ENCODE measurements at places on chromosomes 7 and 10.

DNA sequence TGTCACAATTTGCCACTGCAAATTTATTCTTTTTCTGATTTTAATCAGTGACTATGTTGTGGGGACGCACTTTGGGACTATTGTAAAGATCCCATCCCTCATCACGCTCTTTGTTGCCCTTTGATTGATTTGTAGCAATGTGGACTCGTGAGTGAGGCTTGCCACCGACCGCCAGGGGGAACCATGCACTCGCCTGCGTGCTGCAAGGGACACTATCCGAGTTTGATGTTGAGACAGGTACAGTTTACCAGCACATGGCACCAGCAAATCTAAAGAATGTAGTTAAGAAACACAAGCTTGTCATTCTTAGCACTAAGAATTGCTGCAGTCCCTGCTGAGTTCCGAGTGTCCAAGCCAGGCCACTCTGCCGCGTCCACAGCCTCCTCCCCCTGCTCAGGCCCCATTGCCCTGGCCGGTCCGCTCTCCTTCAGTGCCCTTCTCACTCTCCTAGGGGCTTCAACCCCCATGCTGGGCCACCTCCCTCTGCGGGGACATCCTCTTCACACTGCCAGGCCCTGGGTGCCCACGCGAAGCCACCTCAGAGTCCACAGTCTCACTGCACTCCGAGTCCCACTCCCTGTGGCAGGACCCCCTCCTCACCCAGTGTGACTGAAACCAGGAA, 2.0 kb upstream of the SFTPA2 start:
- DNase-seq: no peak

DNA sequence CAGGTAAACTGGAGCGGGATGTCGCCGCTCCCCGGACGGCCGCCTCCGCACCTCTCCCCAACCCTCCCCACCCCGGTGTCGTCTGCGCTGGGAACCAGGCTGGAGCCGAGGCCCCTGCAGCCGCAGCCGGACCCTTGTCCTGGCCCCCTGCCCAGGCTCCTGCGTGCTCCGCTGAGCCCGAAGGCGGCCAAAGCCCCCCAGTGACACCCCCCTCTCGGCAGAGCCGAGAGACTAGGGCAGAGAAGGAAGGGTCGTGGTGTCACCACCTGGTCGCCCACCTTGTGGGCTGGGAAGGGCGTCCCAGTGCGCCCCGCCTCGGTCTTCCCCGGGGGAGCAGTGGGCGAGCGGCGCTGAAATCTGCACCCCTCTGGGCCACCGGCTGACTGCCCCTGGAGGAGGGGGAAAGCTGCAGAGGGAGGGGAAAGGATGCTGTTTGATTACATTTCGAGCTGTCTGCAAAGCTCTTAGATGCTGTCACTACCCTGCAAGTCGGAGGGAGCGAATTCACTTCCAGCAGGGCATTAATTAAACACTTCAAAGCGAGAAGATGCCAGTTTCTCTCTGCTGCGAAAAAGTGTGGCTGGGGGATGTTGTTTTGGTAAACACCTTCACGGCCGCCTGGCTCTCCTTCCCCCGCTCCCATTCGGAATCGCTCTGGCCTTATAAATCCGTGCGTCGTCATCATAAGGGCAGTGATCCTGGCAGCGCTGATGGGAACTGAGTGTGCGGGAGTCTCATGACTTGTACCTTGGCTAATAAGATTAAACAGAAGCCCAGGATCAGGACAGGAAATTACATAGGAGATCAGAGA, 622 bp downstream of the DYNC1I1 start:
- DNase-seq: peak; percentile 6

- no peak for DNase-seq
Observed at GRCh38 chr10:124252097-124252715, 158.8 kb upstream of the CHST15 start.

DNA sequence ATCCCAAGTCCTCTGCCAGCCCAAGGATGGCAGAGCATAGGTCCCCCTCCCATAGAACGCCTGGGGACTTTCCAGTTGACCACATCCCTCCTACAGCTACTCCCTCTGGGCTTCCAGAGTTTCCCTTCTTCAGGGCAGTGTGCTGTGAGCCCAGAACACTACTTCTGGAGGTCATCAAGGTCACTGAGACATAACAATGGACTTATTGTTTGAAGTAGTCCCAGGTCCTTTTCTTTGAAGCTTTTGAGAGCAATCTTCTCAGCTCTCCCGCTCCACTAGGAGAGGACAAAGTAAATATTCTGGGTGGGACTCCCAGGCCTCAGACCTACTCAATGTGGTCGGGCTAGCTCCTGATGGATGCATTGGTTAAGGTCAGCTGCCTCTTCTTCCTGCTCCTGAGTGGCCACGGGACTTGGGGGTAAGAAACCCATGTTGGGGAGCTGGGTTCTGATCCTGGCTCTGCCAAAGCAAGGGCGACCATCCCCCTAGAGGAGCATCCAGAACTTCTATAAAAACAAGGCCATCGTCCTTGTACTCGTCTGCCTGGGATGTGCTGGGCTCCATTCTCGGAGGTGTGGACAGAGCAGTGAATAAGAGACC, 83.5 kb upstream of the DDC start:
- DNase-seq: no peak

GRCh38 chr7:81685270-81685868, 84.5 kb downstream of the HGF start:
- no peak for DNase-seq

DNA sequence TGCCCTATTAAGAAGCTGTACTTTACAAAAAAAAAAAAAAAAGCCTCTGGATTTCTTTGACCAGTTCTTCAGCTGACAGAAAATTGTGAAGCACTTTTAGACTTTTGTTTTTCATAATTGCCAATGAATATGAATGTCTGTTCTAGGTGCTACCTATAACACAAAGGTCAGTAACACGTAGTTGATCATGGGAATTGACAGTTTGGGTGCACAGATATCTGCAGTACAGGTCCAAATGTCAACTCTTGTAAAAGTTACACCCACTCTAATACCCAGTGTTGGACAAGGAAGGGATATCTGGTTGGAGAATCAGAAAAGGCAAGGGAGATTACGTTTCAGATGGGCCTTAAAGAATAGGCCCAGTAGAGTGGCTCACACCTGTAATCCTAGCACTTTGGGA, 1.8 kb downstream of the REEP3 start:
- no peak for DNase-seq

- DNase-seq: no peak
Observed at GRCh38 chr7:7816816-7817536, 98.6 kb upstream of the RPA3 start.

DNA sequence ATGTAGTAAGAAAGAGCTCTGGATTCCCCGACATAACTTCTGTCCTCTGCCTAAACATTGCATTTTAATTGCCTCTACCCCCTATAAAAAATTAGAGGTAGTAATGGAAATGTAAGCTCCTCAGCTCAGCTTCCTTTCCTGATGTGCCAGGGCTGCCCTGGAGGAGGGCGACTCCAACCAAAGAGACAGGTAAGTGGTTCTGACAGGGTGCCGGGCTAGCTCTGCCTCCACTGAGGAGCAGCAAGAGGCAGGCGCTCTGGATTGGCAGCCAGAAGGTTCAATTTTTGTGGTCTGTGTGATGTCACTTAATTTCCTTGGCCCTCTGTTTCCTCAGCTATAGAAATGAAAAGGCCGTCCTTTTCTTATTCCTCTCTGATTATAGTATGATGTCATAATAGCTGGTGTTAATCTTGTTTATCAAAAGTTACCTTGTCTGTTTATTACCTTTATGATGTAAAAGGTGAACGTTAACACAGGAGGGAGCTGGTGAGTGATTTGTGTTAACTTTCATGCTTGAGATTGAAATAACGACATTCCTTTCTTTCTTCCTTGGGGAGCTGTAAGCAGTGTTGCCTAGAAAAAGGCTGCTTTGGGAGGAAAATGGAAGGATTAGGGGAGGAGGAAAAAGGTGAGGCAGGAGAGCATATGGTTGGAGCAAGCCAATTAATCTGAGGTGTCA, 51.8 kb downstream of the ANLN start:
- DNase-seq: no peak

- no peak for DNase-seq
Observed at GRCh38 chr7:118298771-118299170, 74.3 kb downstream of the ANKRD7 start.

GRCh38 chr7:26583094-26583648, 281.2 kb downstream of the SKAP2 start:
- no peak for DNase-seq

GRCh38 chr7:30984359-30985107, 20.8 kb downstream of the GHRHR start:
- no peak for DNase-seq

GRCh38 chr7:140402178-140402835, 1.6 kb upstream of the RAB19 start:
- DNase-seq: no peak

DNA sequence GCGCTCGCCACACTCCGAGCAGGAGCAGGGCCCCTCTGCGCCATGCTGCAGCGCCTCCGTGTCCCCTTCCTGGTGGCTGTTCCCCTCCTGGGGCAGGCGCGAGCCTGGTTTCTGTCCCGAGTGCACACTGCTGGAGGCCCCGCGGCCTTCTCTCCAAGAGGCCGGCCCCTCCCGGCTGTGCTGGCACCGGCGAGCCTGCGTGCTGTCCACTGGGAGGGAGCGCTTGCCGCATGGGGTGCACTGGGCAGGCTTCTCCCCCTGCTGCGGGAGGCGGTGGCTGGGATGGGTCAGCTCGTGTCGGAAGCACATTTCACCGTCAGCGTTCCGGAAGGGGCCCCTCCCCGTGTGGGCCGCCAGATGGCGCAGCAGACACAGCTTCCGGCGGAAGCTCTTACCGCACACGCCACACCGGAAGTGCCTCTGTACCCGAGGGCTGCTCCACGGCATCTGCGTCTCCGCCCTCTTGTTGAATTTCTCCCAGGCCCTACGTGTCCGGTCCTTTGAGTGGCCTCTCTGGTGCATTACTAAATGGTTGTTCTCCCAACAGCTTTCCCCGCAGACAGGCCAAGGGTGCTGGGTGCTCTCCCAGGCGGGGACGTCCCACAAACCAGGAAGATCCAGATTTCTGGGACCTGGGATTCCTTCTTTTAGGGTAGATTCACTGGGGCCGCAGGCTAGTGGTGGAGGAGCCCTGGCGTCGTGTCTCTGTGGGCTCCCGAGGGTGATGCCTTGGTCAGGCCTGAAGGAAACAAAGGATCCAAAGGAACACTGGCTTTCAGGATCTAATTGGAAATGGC, 18.7 kb downstream of the ZNF786 start:
- no peak for DNase-seq

- no peak for DNase-seq
Observed at GRCh38 chr10:5033061-5033778, 29.6 kb upstream of the AKR1C2 start.

DNA sequence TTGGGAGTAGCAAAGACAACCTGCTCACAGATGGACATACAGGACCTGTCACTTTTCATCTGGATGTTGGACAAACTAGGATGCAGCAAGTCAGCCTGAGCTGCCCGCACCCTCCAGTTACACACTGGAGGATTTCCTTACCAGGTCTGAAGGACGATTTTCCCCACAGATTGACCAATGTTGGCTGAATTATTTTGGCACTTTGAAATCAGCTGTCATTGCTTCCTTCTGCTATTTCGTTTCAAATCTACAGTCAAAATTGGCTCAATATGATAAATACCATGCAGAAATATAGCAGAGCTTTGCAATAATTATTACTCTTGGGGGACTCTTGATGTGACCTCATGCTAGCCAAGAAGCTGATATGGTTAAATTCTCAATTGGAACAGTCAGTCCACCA, 2.5 kb downstream of the CLRN3 start:
- DNase-seq: no peak

GRCh38 chr10:90819911-90820310, 37.9 kb downstream of the HTR7 start:
- DNase-seq: no peak

- DNase-seq: no peak
Observed at GRCh38 chr10:1274701-1275544, 218.7 kb downstream of the WDR37 start.

- no peak for DNase-seq
Observed at GRCh38 chr10:70984986-70985722, 96.8 kb upstream of the PCBD1 start.

DNA sequence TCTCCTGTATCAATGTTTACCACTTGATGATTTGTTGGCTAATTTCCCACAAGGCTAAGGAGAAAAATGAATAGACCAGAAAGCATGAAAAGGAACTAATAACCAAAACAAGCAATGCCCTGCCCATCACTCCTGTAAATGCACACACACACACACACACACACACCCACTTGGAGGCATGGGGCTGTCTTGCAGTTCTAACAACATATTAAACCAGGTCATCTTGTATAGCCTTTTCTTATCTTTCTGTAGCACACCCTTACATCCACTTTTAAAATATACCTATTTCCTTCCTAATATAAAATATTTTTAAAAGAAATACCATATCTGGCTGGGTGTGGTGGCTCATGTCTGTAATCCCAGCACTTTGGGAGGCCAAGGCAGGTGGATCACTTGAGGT, 105.3 kb downstream of the CTTNBP2 start:
- DNase-seq: no peak

GRCh38 chr10:21069929-21070700, 173.0 kb upstream of the NEBL start:
- no peak for DNase-seq

DNA sequence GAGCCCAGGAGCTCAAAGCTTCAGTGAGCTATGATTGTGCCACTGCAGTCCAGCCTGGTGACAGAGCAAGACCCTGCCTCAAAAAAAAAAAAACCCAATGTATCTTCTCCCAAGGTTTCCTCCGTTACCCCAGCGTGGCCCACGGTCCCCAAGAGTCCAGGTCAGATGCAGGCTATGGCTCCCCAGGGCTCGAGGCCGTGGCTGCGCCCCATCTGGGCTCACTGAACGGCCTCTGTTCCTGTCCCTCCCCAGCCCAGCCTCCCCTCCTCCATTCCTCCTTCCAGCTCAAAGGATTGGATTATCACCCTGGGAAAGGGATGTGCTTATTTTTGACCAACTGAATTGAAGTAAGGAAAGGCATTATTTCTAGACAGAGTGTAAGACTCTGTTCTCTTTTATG, 31.0 kb downstream of the STK32C start:
- no peak for DNase-seq

GRCh38 chr7:123714296-123715080, 34.3 kb downstream of the WASL start:
- DNase-seq: no peak

GRCh38 chr10:112250555-112250954, 32.6 kb upstream of the TECTB start:
- no peak for DNase-seq

GRCh38 chr10:70885481-70885880, 2.9 kb downstream of the PCBD1 start:
- DNase-seq: no peak

GRCh38 chr10:3779158-3779741, 5.8 kb downstream of the KLF6 start:
- no peak for DNase-seq

DNA sequence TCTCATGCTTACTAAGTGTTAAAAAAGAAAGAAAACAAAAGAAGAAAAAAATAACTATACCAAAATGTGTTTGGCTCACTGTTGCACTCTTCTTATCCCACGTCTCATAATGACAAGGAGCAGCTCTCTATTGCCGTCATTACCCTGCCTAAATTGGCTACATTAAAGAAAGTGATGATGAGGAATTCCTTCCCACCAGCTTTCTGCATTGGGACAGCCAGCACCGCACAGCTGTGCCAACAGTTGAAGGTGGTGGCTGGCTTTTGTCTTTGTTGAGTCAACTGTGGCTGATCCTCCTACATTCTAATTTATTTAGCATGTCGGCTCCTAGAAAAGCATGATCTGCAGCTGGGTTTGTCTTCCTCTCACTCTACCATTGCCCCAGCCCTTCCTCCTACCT, 751.8 kb downstream of the KCNMA1 start:
- DNase-seq: no peak
